ENCODE measurements at places on chromosomes 6 and 20.

- peak; percentile 24 for DNase-seq
Observed at GRCh38 chr20:11810311-11811083, 107.2 kb upstream of the BTBD3 start.

- DNase-seq = peak; percentile 9
Observed at GRCh38 chr6:165227644-165228329, 81.6 kb downstream of the C6orf118 start.

- no peak for DNase-seq
Observed at GRCh38 chr20:50758992-50759391, 27.6 kb downstream of the PARD6B start.

DNA sequence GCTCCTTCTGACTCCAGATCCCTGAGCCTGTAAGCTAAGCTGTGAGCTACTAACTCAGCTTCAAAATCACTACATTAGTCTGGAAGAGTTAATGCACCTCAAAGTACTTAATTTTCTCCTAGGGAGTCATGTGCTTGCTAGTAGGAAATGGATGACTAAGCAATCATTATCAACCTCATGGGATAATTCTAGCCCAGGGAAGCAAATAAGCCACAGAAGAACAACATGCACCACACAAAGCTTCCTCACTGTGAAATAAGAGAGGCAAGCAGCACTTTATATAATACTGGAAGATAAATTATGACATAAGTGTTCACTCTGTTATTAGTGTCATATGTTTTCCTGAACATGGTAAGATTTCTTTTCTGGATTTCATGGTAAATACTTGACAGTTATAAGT, 57.9 kb upstream of the RCAN2 start:
- no peak for DNase-seq

DNA sequence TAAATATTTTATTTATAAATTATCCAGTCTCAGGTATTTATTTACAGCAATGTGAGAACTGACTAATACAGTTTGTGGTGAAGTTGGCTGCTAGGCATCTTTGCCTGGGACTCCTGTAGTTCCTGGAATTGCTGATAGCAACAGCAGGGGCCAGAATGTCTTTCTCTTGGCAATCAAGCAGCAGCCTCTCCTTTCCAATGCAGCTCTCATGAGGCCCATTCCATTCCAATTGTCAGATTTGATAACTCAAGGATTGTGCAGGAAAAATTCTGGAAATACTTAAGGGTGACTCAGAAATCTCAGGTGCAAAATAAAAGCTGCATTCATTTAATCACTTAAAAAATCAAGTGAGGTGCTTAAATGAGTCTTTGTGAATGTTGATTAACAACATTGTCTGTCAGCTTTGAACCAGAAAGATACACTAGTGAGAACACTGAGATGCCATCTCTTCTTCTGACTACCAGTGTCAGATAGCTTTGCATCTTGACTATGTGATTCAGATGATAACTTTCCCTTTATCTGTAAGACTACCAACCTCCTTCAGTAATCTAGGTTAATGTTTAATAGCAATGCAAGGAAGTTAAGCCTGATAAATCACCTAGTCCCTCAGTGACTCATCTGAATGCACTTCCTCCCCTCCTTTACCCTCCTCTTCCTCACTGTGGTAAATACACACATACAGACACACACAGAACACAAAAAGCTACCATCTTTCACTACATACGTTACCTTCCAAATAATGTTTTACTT, 32.1 kb upstream of the COL21A1 start:
- DNase-seq = no peak

GRCh38 chr6:52548353-52548713, 28.5 kb downstream of the TRAM2 start:
- no peak for DNase-seq

DNA sequence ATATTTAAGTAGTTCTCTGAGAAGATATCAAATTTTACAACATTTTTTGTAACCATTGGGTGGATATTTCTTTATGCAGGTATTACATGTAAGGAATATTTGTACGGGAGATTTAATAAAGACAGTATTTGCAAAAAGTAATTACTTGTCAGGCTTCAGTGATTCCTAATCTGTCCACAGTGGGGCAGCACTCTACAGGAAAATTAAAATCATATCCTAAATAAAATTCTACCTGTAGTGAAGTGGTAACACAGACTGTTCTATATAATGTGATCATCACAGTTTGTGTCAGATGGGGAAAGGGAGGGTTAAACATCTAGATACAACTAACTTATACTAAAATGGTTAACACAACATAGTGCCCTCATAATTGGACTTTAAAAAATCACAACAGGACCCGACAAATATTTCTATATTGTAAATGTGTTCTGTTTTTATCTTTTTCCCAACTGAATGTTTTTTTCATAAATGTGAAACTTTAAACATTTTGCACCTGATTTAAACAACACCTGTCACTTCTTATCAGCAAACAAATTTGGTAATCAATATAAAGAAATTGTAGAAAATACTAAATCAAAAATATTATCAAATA, 145.6 kb upstream of the MANEA start:
- DNase-seq = peak; percentile 17

- DNase-seq = no peak
Observed at GRCh38 chr20:33419140-33419974, 18.0 kb upstream of the CDK5RAP1 start.

DNA sequence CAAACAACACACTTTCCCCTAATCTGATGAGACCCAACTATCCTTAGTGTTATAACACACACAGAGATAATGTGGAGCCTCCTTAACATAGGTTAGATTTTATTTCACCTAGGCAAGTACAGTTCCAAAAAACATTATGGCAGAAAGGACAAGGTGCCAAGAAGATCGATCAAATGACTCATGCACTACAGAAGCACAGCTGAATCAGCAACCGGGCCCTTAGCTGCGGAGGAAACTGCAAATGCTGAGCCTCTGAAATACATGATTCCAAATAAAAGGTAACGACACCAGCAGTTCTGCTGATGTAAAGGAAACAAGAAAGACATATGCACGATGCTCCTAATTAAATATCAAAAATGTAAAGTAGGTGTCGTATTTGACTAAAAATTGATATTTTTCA, 19.9 kb upstream of the MUC21 start:
- DNase-seq = no peak

- no peak for DNase-seq
Observed at GRCh38 chr20:5787796-5788165, 37.6 kb downstream of the SHLD1 start.

GRCh38 chr6:111992851-111993250, 61.1 kb upstream of the CCN6 start:
- DNase-seq = no peak

DNA sequence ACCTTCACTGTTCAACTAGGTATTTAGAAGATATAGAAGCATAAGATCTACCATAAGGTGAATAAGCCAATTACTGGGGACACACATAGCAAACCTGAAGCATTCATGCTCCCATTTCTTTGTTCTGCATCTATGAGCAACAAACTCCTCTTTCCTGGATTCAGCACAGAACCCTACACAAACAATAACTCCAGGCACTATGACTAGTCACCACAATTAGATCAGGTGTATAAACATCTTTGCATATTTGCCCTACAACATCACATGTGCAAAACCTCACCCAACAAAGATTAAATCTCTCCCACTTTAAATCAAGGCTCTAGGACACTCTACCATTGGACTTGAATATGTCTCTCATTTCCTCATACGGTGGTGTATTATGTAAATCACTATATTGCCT, 652.3 kb downstream of the EPHA7 start:
- no peak for DNase-seq

DNA sequence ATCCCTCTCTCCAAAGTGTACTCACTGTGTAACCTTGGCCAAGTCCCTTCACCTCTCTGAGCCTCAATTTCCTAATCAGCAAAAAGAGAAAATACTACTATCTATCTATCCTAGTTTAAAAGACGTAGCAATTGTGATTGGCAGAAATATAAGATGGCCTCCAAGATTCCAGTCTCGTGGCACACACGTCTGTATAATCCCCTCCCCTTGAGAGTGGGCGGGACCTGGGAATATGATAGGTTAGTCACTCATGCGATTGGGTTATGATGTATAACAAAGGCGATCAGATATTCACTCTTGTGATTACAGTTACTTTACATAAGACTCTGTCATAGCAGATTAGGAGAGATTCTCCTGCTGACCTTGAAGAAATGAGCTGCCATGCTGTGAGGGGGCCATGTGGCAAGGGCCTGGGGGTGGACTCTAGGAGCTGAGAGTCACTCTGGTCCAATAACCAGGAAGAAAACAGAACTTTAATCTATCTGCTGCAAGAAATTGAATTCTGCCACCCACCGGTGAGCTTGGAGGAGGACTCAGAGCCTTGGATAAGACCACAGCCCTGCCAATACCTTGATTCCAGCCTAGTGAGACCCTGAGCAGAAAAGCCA, 6.0 kb downstream of the CPNE5 start:
- DNase-seq = no peak

DNA sequence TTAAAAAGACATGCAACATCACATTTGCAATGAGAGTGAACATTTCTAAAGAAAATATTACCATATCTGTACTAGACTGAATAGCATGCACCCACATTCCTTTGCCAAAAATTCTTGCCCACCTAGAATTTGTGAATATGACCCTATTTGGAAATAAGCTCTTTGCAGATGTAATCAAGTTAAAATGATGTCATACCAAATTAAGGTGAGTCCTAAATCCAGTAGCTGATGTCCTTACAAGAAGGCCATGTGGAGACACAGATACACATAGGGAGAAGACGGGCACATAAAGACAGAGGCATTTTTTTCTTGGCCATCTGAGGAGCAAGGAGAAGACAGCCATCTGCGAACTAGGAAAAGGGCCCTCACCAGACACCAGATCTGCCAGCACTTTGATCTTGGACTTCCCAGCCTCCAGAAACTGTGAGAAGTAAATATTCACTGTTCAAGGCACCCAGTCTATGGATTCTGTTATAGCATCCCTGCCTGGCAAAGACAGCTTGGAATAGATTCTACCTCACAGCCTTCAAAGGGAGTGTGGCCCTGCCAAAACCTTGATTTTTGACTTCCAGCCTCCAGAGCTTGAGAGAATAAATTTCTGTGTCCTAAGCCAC, 22.8 kb upstream of the ATXN1 start:
- DNase-seq = no peak

DNA sequence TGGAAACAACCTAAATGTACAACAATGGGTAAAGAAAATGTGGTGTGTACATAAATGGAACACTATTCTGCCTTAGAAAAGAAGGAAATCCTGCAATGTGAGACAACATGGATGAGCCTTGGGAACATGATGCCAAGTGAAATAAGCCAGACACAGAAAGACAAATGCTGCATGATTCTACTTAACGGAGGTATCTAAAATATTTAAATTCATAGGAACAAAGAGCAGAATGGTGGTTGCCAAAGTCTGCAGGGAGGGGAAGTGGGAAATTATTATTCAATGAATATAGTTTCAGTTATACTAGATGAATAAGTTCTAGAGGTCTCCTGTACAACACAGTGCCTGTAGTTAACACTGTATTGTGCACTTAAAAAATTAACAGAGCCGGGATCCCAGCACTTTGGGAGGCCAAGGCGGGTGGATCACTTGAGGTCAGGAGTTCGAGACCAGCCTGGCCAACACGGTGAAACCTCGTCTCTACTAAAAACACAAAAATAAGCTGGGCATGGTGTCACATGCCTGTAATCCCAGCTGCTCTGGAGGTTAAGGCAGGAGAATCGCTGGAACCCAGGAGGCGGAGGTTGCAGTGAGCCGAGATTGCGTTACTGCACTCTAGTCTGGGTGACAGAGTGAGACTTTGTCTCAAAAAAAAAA, 71.4 kb upstream of the SNX9 start:
- no peak for DNase-seq

DNA sequence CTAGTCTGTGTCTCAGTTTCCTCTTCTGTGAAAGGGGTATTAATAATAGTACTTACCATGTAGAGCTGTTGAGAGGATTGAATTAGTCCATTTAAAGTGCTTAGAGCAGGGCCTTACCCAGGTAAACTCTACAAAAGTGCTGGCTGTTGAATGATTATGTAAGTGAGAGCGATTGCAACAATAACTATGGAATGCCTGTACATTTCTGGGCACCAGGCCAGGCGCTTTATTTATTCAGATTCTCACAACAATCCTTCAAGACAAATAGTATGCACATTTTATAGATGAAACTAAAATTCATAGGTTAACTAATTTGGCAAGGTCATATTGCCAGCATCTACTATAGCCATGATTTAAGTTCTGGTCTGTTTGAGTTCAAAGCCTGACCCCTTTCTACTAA, 78.3 kb upstream of the MMS22L start:
- DNase-seq = no peak

DNA sequence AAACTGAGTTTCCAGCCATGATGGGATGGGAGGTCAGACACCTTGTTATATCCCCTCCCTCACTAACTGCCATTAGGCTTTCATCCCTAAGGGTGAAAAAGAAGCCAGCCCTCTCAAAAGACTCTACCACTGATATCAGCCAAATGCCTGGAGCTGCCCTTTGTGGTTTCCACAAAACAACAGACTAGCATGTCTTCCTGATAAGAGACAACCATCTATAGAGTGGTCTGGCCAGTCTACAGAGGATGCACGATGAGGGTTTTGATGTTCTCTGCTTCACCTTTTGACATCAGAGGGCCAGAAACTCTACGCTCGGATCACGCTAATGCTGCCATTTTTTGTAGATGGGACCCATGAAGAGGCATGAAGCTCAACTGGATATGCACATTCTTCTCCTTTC, 61.7 kb upstream of the ARHGAP18 start:
- no peak for DNase-seq

- DNase-seq = peak; percentile 18
Observed at GRCh38 chr20:35972462-35972861, 4.1 kb downstream of the CNBD2 start.

GRCh38 chr6:47897247-47897646, 115.4 kb downstream of the OPN5 start:
- no peak for DNase-seq

- DNase-seq = no peak
Observed at GRCh38 chr20:18851629-18852028, 38.0 kb downstream of the SCP2D1 start.

DNA sequence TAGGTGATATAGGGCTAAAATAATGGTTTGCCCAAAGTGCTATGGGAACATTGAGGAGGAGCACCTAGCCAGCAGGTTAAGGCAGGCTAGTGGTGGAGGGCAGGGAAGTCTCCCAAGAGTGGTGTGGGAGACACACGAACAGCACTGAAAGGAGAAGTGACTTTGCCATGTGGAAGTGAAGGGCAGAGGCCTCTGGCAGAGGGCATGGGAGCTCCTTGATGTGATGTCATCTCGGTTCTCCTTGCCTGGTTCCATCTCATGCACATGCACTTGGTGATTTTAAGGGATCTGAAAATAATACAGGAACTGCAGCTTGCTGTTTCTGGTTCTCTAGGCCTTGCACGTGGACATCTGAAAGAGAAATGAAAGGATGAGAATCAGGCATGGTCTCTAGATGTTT, 4.7 kb upstream of the MAP3K4 start:
- no peak for DNase-seq

GRCh38 chr20:63775096-63775978, 35.8 kb downstream of the SLC2A4RG start:
- DNase-seq = no peak
